ENCODE measurements at places on chromosomes 1 and 21.
A peak's percentile ranks its signal among the peaks of the same experiment; 100 is the strongest.

DNA sequence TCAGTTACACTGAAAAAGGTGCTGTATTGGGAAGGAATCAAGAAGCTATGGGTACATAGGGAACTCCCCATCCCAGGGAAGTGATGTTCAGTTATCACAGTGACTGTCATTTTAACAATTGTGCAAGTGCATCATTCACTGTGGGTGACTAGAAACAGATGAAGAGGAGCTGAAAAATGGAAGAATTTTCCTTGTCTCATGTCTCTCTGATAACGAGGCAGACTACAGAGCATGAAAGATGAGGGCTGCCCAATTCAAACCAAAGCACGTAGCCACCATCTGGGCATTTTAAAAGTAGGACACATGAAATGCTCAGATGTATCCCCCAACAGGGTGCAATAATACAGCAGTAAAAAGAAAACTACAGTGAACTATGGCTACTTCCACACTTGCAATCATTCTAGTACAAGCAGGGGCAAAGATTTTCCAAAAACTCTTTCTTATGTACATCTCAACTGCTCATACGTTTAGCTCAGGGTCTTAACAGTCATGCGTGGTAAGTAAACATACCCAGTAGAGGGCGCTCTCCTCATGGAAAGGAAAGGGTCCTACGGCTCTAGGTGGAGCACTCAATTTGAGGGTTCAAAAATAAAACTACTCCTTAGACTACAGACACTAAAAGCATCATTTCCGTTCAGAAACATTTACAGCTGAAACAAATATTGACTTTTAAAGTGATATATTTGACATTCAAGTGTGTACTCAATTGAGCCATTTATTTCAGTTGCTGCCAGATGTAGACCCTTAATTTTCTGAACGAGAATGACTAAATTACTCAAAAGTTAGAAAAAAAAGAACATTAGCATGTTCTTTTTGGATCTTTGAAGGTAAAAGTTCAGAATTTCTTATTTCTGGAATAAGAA, 143.2 kb downstream of the KCTD3 start:
- DNase-seq: no peak

GRCh38 chr1:37100310-37100709, 66.0 kb upstream of the GRIK3 start:
- no peak for DNase-seq

DNA sequence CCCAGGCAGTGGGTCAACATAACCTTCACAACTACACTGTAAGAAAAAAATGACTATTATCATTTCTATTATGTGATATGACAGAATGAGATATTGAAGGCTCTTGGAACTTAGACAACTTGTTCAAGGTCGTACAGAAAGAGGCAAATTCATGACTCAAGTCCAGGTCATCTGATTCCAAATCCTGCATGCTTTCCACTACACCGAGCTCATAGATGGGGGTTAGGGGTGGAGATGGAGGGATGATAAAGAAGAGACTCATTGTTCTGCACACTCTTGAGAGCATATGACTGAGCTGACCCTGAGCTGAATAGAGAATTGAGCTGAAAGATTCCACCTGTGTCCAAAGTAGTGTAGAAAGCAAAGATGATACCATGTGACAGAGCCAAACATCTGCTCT, 2.8 kb downstream of the FCRL6 start:
- no peak for DNase-seq

- DNase-seq: no peak
Measured at GRCh38 chr21:15557925-15558324, 171.9 kb upstream of the USP25 start.

- peak; percentile 65 for DNase-seq
Measured at GRCh38 chr1:144551107-144551542, 41.6 kb upstream of the PPIAL4F start.

- peak; percentile 89 for DNase-seq
Measured at GRCh38 chr1:112904071-112904830, 51.7 kb downstream of the SLC16A1 start.

DNA sequence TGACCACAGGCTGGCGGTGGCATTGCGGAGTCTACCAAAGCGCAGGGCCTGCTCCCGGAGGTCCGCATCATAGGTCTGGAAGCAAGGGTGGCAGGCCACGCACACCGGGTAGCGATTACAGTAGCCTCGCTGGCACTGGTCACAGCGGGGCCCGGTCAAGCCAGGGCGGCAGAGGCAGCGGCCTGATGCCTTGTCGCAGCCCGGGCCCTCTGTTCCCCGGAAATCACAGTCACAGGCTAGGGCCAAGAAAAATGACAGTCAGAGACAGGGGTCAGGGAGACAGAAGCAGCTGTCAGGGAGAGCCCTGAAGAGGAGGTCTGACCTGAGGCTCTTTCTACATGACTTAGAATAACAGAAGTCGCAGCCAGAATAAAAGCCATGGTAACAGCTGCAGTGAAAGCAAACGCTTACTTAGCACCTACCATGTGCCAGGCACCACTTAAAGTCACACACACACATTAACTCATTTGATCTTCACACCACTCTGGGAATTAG, 26.4 kb downstream of the LAMB3 start:
- DNase-seq: no peak

Measured in RWPE2 (cell line).